ENCODE measurements at places on chromosomes 5 and 9.

GRCh38 chr5:143114481-143114880 is 289.0 kb downstream of the NR3C1 start:
- DNase-seq = no peak

GRCh38 chr5:148968311-148968710 is 94.6 kb downstream of the SH3TC2 start:
- no peak for DNase-seq

GRCh38 chr5:96984506-96985192 is 48.8 kb downstream of the LNPEP start:
- no peak for DNase-seq

GRCh38 chr5:68216245-68217046 is 890 bp downstream of the PIK3R1 start:
- DNase-seq = peak; percentile 38

DNA sequence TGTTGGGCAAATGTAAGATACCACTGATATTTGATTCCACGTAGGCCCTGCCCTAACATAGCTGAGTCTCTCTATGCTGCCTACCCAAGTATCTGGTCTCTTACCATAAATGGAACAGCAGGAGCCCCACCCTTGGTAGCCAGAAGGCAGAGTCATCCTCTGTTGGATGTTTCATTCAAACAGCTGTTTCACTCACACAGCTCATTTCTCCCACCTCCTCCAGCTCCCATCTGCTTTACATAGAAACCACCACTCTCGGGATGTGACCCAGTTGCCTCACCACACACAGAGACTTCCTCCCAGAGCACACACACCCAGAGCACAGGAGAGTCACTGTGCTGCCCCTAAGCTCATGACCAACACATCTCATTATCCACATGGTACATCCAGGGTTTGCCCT is 165.3 kb downstream of the TMEM167A start:
- no peak for DNase-seq

DNA sequence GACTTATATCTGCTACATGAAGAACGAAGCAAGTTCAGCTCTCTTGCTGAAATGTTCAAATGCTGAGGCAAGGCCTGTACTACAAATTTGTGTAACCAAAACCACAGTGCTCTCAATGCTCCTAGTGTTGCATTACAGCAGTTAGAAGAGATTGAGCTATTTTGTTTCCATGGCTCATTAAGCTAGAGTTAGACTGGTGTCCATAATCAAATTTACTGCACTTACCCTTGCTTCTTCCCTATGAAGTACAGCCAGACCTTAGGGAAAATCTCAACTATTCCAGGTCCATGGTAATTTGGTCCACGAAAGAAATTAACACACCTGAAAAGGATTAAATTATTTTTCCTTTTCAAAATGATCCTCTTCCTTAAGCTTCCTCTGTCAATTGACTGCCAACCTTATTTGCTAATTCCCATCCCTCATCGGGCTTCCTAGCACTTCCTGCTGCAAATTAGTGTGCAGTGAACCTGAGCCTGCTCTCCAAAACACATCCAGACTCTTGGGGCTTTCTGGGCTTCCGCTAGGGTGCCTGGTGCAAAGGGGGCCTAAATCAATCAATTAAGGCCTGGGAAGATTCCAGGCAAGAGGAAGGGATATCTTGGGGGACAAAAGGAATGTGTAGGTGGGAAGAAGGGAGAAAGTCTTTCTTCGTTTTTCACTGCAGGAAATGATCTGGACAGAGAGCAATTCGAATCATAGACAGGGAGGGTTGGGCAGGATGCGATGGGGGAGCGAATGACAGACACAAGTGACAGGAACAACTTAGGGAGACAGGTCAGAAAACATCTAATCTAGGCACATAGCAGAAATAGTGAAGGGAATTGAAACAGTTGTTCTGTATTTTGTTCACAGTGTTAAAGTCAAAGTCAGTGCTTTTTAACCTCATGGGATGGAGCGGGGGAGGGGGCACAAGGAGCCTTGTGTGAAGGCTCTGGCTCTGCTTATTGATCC is 542.4 kb downstream of the RAB3C start:
- DNase-seq = no peak

GRCh38 chr9:138112090-138112748 is 234.6 kb downstream of the CACNA1B start:
- no peak for DNase-seq

DNA sequence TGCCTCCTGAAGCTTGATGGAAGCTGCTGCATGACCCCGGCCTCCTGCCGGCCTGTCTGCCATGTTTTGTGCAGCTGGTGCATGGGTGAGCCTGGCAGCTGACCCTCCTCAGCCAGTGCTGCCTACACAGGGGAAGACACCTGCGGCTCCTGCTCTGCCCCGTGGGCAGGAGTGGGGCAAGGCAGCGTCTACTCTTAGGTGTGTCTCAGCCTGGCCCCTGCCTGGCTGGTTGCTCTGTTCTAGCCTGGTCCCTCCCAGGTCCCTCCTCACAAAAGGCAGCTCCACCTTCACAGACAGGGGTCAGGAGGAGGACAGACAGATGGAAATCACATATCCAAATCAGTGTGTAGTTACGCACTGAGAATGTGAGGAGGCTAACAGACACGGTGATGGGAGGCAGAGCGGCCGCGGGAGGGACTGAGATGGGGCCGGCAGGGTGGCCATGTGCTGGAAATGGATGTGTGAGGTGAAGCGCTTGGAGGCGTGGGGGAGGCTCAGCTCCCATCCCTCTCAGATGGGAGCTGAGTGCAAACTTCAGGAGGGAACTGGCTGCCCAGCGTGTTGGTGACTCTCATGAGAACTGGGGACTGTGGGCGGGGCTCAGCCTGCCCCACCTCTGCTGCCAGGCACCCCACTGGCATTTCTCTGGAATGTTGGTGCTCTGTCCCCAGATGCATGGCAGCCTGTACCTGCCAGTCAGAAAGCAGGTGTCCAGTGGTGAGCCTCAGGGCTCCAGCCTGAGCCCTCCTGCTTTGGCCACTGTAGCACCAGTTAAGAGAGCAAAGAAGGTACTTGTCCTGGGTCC is 43.4 kb downstream of the PPARGC1B start:
- DNase-seq = no peak
